ENCODE measurements at places on chromosomes 3 and 15.

GRCh38 chr15:66735909-66736305 lies 33.9 kb downstream of the SMAD6 start:
- DNase-seq, result no peak

DNA sequence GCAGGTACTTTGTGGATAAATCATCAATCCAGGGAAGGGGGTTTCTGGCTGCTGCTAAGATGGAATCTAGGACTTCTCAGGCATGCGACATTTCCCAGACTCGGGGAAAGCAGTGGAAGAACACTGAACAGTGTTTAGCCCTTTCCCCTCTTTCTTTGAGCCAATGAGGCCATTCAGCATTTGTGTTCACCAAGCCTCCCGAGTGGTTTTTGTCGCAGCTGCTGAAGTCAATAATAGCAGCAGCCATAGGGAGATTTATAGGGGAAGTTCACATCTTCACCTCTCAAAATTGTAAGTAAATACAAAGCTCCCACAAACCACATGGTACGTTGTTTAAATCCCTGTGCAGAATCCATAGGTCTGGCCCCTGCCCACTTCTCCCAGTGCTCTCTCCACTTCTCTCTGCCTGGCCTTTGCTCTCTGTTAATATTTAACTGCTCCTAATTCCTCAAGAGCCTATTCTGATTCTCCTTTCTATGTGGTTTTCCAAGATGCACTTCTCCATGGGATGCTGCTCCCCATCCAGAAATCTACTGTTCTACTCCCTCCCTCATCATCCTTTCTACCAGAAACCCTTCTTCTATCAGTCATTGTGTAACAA lies 230.7 kb downstream of the SHQ1 start:
- no peak for DNase-seq

GRCh38 chr3:167909952-167910351 lies 174.4 kb downstream of the SERPINI1 start:
- DNase-seq, result no peak

GRCh38 chr3:51668756-51669155 lies 2.3 kb upstream of the TEX264 start:
- DNase-seq, result no peak

- DNase-seq, result no peak
These were observed 52.5 kb downstream of the SH3BP5 start for GRCh38 chr3:15279671-15280402.

- no peak for DNase-seq
These were observed 56.7 kb downstream of the PLS1 start for GRCh38 chr3:142652826-142653292.

- DNase-seq, result no peak
These were observed 372.0 kb downstream of the NEK10 start for GRCh38 chr3:26997226-26997625.

DNA sequence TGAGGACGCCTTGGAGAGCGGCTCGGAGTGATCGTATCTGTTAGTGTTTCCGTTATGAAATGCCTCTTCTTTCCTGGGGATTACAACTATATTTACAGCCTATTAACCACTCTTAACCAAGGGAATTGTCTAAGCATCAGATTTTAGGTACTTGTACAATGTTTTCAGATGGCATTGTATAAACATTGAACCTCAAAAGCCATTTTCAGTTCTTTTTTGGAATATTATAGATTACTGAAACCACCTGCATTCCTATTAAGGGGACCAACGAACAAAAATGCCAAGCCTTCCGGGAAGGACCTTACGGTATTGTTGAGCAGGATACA lies 1.1 kb downstream of the NEO1 start:
- no peak for DNase-seq

GRCh38 chr3:122563717-122564025 lies 429 bp downstream of the PARP9 start:
- no peak for DNase-seq

DNA sequence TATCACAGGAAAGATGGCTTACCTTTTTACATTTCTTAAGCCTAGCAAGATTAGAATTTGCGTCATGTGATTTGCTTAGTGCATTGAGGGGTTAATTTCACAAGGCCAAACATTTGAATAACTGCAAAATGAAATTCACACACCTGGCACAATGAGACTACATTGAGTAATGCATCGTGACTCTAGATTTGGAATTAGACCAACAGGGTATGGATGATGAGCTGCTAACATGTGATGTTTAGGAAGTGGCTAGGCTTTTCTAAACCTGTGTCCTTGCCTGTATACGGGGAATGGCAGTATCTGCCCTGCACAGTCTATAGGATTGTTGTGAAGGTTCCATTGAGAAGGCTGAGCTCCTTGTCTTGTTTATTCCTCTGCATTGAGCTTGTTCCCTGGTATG lies 160.1 kb downstream of the MFSD1 start:
- DNase-seq, result no peak

DNA sequence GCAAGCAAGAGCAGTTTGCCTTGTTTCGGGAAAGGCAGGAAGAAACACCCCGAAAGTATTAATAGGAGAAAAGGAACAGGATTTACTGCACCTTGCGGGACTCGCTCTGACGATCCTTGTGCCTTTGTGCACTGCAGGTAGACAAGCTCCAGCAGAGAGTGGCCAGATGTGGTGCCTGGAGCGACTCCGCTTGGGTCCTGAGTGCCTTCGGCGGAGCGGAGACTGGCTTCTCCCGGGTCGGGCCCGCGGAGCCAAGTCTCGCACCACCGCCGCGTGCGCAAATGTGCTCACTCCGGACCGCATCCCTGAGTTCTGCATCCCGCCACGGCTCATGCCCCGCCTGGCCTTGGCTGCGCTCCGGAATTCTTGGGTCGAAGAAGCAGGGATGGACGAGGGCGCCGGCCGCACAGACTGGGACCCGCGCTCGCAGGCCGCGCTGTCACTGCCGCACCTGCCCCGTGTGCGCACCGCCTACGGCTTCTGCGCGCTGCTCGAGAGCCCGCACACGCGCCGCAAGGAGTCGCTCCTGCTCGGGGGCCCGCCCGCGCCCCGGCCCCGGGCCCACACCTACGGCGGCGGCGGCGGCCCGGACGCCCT lies 769 bp downstream of the C2CD4A start:
- no peak for DNase-seq

- no peak for DNase-seq
These were observed 307.6 kb downstream of the ZBTB20 start for GRCh38 chr3:114839476-114839875.

DNA sequence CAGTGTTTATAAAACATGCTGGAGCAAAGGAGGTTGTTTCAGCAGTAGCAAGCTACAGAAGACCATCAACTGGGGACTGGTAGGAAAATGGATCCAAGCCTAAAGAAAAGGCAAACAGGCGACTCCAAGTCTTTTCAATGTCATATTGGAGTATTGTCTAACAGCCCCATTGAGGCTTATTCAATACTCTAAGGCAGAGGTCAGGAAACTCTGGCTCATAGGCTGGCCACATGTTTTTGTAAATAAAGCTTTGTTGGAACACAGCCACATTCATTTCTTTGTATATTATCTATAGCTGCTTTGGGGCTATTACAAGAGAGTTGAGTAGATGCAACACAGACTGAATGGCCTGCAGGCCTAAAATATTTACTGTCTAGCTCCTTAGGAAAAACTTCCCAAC lies 77.5 kb downstream of the RPL22L1 start:
- DNase-seq, result no peak

- no peak for DNase-seq
These were observed 47.4 kb downstream of the MRPL46 start for GRCh38 chr15:88419830-88420229.

DNA sequence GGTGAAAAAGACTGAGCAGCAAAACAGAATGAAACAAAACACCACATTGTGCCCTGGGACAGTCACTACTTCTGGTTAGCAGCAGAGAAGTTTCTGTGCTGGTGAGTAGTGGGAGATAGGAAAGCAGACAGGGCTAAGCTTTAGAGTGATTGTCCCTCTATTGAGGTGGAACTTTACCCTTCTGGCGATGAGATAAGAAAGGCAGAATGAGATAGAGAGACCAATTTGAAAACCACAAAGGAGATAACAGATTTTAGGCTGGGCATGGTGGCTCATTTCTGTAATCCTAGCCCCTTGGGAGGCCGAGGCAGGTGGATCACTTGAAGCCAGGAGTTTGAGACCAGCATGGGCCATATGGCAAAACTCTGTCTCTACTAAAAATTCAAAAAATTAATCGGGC lies 208.5 kb downstream of the TBL1XR1 start:
- DNase-seq, result no peak

DNA sequence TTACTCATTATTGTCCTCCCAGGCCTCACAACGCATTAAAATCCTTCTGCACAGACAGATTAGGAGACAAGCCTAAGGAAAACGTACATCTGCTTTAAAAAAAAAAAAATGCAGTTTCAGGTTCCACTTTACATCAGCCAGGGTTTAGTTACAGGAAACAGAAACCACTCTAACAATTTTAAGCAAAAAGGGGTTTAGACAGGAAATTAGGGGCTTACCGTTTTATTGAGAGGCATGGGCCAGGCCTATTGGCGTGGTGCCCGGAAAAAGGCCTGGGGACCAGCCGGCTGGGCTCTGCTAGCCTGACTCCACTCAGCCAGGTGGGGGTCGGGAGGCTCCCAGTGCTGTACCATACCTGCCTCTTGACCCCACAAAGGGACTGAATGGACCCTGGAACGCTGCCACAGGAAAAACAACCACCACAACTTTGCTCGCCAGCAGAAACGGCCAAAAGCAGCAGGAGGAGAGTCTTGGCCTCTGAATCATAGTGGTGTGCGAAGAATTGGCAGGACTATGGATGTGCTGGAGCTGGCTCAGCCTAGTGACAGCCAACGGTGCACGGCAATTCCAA lies 124.3 kb downstream of the CHSY1 start:
- DNase-seq, result peak; percentile 15

- no peak for DNase-seq
These were observed 58.9 kb upstream of the ULK4 start for GRCh38 chr3:42020684-42021307.

DNA sequence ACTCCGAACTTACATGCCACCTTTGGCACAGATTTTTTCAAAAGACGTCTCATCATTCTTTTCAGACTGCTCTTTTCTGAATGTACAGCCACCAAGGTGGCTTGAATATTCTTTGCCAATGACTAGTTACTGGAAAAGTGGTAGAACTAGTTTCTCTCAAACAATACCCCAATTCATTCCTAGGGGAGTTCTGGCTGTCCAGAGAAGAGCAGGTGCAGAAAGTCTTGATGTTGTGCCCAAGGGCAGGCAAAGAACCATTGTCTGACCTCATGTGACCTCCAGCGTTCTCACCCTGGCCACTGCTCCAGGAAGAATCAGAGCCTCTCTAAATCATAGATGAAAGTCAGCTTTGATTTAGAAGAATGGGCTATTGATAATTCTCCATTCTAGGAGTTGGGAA lies 5.5 kb downstream of the LMOD3 start:
- DNase-seq, result no peak

DNA sequence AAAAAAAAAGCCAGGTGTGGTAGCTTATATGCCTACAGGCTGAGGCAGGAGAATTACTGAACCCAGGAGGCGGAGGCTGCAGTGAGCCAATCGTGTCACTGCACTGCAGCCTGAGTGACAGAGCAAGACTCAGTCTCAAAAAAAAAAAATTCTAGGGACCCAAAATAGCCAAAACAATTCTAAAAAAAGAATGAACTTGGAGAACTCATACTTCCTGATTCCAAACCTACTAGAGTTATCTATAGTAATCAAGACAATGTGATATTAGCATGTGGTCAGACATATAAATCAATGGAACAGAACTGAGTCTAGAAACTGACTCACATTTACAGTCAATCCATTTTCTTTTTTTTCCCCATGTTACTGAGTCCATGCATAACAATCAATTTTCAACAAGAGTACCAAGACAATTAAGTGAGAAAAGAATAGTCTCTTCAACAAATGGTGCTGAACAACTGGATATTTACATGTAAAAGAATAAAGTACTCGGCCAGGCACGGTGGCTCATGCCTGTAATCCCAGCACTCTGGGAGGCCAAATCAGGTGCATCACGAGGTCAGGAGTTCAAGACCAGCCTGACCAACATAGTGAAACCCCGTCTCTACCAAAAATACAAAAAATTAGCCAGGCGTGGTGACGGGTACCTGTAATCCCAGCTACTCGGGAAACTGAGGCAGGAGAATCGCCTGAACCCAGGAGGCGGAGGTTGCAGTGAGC lies 11.9 kb downstream of the PRKAR2A start:
- DNase-seq, result no peak

DNA sequence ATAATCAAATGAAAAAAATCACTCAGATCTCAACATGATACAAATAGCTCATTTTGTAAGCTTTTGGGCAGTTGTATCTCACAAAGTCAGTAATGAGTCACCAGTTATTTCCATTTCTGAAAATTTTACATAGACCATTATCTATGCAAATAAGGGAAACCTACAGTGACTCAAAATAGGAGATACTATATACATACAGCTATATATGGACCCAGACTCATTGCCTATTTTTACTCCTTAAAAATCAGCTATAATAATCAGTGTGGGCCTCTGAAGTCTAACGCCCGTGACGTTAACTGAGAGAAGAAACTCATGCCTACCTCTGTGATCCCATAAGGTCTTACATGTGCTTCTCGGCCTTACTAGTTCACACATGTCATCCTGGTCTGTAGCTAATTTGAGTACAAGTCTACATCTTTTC lies 31.6 kb downstream of the LRIG1 start:
- no peak for DNase-seq

DNA sequence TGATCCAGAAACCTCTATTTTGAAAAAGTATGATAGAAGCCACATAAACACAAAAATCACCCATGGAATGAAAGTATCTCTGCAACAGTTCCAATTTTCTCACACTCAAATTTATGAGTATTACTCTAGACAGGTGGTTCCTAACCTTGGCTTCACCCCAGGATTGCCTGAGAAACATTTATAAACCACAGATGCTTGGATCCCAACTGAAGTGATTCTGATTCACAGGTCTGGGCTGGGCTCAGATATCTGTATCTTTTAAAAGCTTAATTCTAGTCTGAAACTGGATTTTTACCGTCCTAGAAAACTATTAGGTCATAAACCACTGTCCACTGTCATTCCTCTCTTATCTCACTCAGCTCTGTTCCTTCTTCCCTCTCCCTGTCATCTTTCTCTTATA lies 7.4 kb upstream of the SST start:
- no peak for DNase-seq

All from activated gamma-delta T cell treated with anti-CD3 and anti-CD28 coated beads, Interleukin-2, amount 50 U/mL, for 16 hours (primary cell).